ENCODE measurements at places on chromosomes 5 and 9.

DNA sequence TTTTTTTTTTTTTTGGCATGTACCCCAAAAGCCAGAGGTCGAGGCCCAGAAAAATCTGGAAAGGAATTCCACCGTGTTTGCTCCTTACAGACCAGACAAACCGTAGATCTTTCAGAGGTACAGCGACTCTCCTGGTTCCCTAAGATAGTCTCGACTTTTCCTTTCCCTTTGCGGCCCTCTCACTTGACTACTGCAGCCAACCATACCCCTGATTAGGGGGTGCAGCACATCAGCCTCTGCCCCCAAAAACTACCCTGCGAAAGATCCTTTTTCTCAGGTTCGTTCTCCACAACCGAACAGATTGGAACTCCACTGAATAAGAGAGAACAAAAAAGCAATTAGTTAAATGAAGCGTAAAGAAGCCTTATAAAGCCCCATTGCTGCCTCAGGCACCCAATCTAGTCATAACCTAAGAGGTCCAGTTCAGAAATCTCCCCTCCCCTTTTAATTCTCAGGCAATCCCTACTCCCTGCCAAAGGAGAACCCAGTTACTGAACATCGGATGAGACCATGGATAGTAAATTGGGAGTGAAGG is 379 bp upstream of the TICAM2 start:
- DNase-seq = no peak

DNA sequence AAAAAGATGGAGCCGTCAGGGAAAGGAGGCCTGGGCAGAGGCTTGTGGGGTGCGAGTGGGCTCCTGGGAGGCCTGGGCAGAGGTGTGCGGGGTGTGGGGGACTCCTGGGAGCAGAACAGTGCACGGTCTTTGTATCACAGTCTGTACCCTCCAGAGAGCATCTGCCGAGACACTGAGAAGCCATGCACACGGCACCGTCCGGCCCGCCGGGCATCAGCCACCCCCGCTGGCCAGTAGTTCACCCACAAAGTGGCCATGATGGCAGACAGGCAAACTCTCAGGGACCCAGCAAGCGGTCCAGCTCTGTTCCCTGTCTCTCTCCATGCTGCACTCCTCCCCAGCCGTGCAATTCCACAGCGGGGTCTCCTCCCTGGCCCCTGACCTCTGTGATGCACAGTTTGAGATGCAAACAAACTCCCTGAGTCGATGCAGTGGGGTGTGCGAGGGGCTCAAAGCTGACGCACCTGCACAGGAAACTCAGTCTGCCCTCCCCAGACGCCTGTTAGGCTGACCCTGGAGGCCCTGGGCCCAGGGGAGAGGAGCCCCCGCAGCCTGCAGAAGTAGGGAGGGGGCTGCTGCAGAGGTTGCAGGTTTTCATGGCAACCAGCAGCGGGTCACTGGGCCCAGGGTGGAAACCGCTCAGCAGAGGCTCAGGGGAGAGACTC is 9.1 kb upstream of the GPSM1 start:
- DNase-seq = no peak

DNA sequence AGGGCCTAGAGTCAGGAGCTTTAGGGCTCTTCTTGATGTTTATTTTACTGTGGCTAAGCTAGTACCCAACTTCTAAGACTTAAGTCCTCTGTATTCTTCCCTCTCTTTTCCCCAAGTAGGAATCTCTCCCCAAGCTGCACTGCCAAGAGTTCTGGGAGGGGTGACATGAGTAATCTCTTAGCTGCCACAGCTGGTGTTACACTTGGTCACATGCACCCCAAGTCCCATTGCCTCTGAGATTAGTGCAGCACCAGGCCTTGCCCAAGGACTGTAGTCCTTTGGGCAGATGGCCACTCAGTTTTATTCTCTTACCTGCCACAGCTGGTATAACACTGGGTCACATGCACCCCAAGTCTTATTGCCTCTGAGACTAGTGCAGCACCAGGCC is 114.7 kb upstream of the RIOK2 start:
- DNase-seq = no peak

GRCh38 chr5:149410721-149411432 is 31.8 kb upstream of the IL17B start:
- no peak for DNase-seq

DNA sequence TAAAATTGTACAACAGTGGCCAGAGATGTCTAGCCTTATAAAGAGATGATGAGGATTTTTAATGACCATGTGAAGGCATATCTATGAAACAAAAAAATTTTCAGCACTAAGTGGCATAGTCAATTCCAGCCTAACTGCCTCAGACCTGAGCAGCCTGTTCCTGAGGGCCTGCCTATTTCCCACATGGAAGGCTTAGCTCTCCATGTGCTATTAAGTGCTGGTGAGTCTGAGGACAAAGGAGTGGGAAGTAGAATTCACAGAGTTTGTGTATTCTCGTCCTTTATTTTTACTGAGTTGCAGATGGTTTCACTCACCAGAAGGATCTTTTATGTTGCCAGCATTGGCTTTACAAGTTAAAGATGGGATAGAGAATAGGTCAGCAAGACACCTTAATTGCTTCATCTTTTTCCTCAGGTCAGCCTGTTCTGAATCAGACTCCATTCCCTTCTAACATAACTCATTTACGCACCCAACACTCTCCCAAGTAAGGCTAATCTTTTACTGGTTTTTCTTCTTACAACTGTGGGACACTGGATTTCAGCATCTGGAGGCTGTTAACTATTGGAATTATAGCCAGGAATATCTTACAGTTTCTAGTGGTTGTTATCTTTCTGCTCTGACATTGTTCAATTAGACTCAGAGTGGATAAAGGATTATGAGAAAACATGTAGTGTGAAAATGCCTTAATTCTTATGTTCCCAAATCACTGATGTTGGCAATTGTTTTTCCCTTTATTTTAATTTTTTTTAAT is 76.8 kb downstream of the ISOC1 start:
- no peak for DNase-seq

DNA sequence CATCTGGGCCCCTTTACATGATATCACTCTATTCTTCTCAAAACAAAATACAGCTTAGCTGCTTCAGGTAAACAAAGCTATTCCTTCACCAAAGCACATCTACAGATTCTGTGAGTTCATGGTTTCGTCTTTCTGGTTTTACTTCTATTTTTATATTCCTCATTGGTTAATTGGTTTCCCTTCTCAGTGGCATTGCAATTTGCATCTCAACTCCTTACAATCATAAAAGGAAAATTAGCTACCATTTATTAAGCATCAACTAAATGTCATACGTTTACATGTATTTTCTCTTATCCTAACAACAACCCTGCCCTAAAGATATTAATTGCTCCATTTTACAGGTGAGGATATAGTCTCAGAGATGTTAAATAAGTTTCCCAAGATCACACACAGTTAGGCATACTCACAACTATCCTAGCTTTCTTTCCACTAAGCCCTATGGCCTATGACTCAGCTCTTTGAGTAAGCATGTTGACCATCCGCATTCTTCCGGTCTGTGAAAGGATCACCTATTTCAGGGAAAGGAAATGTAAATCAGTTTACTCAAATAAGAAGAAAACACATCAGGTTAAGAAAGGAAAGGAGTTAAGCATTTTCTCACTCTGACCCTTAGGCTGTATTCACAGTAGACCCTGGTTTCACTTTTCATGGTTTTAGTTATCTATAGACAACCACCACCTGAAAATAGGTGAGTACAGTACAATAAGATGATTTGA is 146.1 kb downstream of the CAAP1 start:
- DNase-seq = no peak

DNA sequence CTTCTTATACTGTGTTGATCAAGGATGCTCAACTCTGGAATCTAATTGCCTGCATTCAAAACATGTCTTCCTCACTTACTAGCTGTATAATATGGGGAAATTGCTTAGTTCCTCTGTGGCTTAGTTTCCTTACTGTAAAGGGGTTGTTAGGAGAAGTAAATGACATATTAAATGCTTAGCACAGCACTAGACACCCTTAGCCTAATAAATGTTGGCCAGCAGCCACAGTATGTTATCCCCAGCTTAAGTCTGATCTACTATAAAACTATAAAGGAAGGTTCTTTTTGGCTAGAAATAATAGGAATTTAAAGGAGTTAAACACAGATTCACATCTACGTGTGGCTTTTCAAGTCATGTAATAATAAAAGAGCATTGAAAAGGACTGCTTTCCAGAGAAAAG is 232.4 kb downstream of the PCSK1 start:
- no peak for DNase-seq

- no peak for DNase-seq
These were observed 688.2 kb upstream of the CDH6 start for GRCh38 chr5:30505014-30505886.

DNA sequence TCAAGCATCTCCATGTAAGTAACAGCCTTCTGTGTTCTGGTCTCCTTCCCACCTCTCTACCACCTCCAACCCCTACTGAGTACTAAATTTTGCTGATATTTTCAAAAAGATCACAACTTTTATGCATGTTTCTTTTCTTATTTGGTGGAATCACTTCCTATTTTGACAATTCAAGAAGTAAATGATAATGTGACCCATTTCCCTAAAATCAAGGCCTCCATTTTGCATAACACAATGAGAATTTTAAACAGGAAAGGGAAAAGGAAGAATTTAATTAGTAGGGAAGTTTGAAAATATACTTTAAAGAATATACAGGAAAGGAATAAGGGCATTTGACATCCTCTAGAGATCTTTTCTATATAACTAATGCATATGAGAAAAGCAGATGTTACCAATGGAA is 212.9 kb upstream of the RASA1 start:
- DNase-seq = no peak

- no peak for DNase-seq
These were observed 9.5 kb upstream of the NFIL3 start for GRCh38 chr9:91433180-91433579.

DNA sequence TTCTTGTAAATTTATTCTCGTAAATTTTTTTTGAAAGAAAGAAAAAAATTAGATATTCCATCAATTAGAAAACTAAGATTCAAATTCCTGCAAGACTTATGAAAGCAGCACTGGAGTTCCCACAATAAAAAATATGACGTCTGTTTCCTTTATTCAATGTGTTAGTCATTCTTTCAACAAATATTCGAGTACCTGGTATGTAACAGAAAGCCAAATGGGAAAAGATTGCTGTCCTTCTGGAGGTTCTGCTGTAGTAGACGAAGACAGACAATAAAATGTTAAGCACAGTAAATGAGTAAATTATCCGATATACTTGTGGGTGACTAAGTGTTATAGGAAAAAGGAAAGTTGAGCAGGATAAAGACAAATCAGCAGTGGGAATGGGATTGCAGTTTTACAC is 92.2 kb downstream of the ADAMTSL1 start:
- no peak for DNase-seq

DNA sequence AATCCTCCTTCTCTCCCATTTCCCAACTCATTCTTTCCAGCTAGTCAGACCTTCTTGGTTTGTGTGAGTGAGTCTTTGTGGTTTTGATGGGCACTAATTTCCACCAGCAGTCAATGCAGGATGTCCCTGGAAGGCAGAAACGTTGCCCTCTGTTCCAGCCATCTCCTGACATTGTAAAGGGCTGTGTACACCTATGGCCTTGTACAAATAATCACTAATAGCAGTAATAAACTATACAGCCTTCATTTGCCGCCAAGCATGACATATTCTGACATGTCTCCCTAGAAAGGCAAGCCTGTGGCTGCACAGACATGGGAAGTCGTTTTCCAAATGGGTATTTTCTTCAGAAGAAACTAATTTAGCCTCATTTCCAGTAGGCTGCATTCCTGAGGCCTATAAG is 18.4 kb upstream of the DENND1A start:
- no peak for DNase-seq

- DNase-seq = peak; percentile 20
These were observed 55.3 kb downstream of the AHRR start for GRCh38 chr5:376799-377325.

DNA sequence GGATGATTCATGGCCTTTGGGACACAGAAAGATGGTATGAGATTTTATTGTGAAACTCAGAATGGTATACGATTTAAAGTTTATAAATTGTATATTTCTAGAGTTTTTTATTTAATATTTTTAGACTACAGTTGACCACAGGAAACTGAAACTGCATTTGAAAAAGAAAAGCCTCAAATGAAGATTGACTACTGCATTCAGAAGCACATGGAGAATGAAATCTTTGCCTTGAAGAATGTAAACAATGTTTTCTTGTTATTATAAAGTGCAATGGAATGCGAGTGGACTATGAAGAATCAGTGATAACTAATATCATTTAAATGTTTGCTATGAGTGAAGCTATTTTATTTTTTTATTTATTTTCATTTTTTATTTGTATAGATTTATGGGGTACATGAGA is 169.1 kb upstream of the CDH18 start:
- DNase-seq = no peak

- DNase-seq = no peak
These were observed 28.8 kb upstream of the DMAC1 start for GRCh38 chr9:7828334-7828733.

- no peak for DNase-seq
These were observed 5.9 kb upstream of the RPS6 start for GRCh38 chr9:19385786-19386501.

- no peak for DNase-seq
These were observed 84.0 kb downstream of the PIK3R1 start for GRCh38 chr5:68299575-68299974.

- no peak for DNase-seq
These were observed 49.2 kb downstream of the MYO10 start for GRCh38 chr5:16886793-16887345.

- no peak for DNase-seq
These were observed 242.0 kb upstream of the TRPM3 start for GRCh38 chr9:71363286-71363961.

GRCh38 chr9:88652876-88653275 is 117.9 kb downstream of the NXNL2 start:
- no peak for DNase-seq

DNA sequence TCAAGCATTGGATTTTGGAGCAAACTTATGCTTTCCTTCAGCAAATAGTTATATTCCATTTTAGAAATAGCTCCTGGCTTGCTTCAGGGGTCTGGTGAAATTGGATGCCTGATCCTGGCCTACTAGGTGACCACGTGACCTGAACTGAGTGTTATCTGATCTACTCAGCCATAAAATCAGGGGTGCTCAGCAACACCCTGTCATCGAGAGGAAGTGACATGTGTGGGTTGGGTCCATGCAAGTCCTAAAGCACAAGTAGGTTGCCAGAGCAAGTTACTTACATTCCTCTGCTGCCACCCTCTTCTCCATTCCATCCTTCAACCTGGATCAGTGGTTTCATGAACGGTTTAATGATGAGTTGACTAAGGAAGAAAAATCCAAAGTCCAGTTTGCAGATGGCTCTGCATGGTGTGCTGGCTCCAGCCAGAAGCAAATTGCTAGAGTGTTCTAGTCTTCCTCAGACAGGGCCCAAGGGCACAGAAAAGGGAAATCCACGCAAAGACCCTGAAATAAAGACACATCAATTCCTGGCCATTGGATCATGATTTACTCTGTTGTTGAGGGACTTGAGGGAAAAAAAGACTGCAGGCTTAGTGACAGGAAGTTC is 2.8 kb upstream of the FAM193B start:
- peak; percentile 54 for DNase-seq

GRCh38 chr5:176994460-176995121 is 12.0 kb downstream of the UIMC1 start:
- no peak for DNase-seq

GRCh38 chr5:131481569-131481968 is 153.5 kb downstream of the RAPGEF6 start:
- no peak for DNase-seq

GRCh38 chr5:62574599-62574998 is 4.0 kb upstream of the LRRC70 start:
- no peak for DNase-seq

GRCh38 chr5:35003018-35003957 is 44.5 kb downstream of the AGXT2 start:
- peak; percentile 70 for DNase-seq

Data from activated CD8-positive, alpha-beta T cell treated with anti-CD3 and anti-CD28 coated beads, Interleukin-2, amount 10 ng/mL, durations not matched to agents 7 days and 5 days (primary cell).